ENCODE measurements at places on chromosomes 1 and 21. TPM values are rescaled to one million over a fixed set of nuclear protein-coding genes. Genes with fewer than 3 reads are reported as not detected.

ELAPOR1 gene
- 8.7 TPM for total RNA-seq

OVAAL gene
- total RNA-seq = not detected

UMODL1 gene
- total RNA-seq = not detected

CYP4A22 gene
- total RNA-seq = not detected

MTHFR gene
- total RNA-seq = 11.2 TPM

SLC1A7 gene
- total RNA-seq = not detected

CAPN9 gene
- not detected for total RNA-seq

RHCE gene
- total RNA-seq = 1.0 TPM

ELK4 gene
- total RNA-seq = 57.4 TPM

ADGRL4 gene
- total RNA-seq = not detected

C8B gene
- not detected for total RNA-seq

LIN9 gene
- 10.6 TPM for total RNA-seq

ALG6 gene
- total RNA-seq = 16.2 TPM

RNU1-1 gene
- total RNA-seq = 2,291 TPM

TSPAN2 gene
- total RNA-seq = 0.91 TPM

ZBTB8OS gene
- total RNA-seq = 61.2 TPM

ZBTB48 gene
- total RNA-seq = 26.0 TPM

ZSWIM5 gene
- 0.69 TPM for total RNA-seq

TFF3 gene
- total RNA-seq = not detected

LCE2C gene
- not detected for total RNA-seq

SFN gene
- total RNA-seq = 0.87 TPM

ALG14 gene
- 5.3 TPM for total RNA-seq

CERS2 gene
- total RNA-seq = 151 TPM

RIPK4 gene
- 0.64 TPM for total RNA-seq

OR2AK2 gene
- not detected for total RNA-seq

SYTL1 gene
- 21.4 TPM for total RNA-seq

ERG gene
- total RNA-seq = not detected

C4BPA gene
- not detected for total RNA-seq

TMEM234 gene
- total RNA-seq = 7.3 TPM

VPS13D gene
- 20.6 TPM for total RNA-seq

TEX35 gene
- total RNA-seq = not detected

MCOLN3 gene
- total RNA-seq = 0.23 TPM

All from activated CD4-positive, alpha-beta T cell treated with anti-CD3 and anti-CD28 coated beads for 36 hours (primary cell).